ENCODE measurements at places on chromosomes 4 and X.

DNA sequence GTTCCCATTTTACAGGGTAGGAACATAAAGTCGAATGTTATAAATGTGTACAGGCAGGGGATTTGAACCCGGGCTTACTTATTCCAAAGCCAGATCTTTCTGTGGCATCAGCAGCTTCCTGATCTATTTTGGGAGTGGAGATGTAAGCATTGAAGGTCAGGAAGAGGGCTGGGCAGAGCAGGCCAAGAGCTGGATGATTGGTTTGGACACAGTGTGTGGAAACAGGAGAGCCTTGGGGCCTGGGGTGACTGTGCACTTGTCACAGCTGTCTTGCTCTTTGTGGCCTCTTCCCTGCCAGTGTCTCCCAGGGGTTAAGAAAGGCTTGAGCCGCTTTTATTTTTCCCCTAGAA is 127.9 kb upstream of the ENPP6 start:
- no peak for DNase-seq

- DNase-seq, result no peak
Measured at GRCh38 chr4:94038195-94038594, 169.5 kb upstream of the SMARCAD1 start.

- DNase-seq, result no peak
Measured at GRCh38 chrX:12419591-12419990, 281.3 kb downstream of the FRMPD4 start.

DNA sequence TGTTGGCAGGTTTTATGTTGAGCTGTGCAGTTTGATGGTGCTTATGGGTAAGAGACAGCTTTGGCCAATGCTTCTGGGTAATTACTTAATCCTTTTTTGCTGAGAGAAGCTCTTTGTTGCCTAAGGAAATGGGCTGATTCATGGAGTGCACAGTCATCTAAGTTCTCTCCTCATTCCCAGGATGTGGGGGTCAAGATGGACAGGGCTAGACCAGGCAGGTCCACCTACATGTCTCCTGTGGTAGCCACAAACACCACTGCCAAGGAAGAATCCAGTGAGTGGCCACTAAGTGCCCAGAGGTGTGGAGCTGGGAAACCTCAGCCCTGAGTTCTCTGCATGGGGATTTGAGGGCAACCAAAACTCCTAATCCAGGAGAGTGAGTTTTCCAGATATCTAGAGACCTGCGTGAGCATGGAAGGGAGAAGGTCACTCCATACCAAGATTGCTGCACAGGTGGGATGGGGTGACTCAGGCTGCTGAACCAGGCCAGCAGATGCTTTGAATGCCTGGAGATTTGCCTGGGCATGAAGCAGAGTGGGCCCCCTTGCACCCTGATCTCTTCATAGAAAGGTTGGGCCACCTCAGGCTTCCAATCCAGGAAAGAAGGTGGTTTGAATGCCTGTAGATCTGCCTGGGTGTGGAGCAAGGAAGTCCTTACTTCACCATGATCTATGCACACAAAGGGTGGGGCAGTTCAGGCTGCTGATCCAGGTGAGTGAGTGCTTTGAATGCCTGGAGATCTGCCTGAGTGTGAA is 234.8 kb upstream of the GNPDA2 start:
- DNase-seq, result no peak

DNA sequence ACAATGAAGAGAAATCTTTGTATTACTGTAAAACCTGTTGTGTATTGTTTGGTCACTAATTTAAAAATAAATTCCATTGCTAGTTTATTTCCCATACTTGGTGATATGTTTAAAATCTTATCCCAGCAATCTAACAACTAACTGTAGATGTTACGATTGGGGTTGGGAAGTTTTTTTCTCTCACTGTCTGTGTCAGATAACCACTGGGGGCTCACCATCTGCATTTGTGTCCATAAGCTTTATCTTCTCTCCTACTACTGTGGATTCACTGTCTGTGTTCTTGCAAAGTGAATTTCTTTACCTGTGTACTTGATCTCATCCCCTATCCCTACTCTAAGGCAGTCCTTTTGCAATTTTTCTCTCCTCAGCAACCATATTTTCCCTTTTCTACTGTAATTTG is 81.3 kb downstream of the STIM2 start:
- DNase-seq, result no peak

- no peak for DNase-seq
Measured at GRCh38 chr4:182968917-182969650, 51.9 kb upstream of the DCTD start.

DNA sequence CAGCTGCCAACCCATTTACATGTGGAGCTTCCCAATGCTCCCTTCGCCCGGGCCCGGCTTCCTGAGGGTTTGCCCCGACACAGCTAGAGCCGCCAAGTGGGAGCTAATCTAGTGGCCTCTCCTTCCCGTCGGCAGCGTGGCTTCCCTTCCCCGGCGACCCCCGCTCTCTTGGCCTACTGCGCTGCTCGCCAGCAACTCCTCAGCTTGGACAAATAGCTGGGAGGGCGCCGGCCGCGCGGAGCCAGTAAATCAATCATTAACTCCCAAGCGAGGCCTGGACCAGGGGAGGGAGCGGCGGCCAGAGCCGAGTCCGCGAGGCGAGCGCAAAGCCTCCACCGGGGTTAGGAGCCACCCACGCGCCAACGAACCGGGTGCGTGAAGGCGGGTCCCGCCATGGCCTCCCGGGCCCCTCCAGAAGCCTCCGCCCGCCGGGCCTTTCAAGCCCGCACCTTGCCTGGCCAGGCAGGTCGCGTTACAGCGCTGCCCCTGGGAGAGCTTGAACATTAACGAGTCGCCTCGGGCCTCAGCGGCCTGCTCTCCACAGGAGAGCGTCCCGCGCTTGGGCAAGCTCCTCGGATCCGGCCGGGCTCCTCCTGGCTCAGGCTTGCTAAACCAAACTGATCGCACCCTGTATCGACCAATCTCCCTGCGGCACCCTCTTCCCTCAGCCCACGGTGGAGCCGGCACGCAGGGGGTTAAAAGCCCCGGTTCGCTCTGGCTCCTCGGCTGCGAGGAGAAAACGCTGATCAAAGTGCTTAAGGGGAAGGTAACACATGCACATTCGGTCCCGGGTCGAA is 10.6 kb upstream of the BCOR start:
- no peak for DNase-seq

DNA sequence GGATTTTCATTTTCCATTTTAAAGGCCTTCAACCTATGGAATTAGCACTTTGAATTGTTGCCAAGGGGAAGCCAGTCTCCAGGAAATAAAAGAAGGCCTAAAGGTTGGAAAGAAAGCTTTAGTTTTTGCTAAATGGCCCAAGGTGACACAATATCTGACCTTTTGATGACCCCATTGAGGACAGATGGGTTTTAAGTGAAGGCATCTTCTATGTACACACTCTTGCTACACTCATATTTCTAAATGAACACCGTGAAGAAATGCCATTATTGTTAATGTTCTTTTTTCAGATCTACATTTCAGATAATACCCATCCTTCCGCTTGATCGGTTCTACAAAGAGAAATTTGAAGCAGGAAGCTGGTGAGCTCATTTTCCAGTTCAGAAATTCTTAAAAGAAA is 162.8 kb upstream of the POU3F4 start:
- no peak for DNase-seq

DNA sequence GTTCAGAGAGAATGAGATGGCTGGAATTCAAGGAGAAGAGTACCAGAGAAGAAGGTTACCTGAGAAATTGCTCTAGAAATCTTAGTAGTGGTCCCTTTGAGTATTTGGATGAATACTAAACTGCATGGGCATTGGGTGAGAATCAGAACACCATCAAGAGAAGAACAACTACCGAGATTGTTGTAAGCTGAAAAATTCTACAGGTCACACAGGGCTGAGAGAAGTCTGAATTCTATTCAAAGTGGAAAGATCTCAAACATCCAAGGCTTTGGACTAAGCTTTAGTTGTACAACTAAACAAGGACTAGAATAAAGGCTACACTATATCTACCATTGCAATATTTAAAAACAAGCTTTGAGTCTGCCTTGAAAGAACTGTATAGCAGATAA is 40.8 kb downstream of the LRBA start:
- DNase-seq, result no peak

DNA sequence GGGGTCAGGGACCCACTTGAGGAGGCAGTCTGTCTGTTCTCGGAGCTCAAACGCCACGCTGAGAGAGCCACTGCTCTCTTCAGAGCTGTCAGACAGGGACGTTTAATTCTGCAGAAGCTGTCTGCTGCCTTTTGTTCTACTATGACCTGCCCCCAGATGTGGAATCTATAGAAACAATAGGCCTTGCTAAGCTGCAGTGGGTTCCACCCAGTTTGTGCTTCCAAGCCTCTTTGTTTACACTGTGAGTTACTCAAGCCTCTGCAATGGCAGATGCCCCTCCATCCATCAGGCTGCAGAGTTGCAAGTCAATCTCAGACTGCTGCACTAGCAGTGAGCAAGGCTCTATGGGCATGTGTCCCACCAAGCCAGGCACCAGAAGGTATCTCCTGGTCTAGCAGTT is 158.1 kb downstream of the DTHD1 start:
- no peak for DNase-seq

- DNase-seq, result no peak
Measured at GRCh38 chr4:119672086-119672485, 43.5 kb upstream of the PDE5A start.

DNA sequence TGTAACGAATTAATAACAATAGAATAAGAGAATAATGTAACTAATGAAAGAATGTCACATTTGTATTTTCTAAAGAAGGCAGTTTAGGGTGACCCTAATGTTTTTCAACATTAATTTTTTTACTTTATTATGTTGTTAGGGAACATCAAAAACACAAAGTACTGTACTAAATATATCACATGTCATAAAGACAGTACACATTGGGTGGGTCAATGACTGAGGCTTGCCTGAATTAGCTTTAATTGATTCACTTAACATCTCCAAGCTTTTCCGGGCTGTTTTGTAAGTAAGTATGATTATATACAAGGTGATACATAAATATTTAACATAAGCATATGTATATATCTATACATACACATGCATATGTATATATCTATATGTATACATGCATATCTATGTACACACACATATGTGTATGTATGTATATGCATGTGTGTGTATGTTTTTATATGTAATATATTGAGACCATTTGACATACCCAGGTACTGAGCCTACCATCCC is 43.4 kb upstream of the KLF3 start:
- no peak for DNase-seq

GRCh38 chr4:17128268-17128667 is 229.8 kb upstream of the LDB2 start:
- DNase-seq, result peak; percentile 72

DNA sequence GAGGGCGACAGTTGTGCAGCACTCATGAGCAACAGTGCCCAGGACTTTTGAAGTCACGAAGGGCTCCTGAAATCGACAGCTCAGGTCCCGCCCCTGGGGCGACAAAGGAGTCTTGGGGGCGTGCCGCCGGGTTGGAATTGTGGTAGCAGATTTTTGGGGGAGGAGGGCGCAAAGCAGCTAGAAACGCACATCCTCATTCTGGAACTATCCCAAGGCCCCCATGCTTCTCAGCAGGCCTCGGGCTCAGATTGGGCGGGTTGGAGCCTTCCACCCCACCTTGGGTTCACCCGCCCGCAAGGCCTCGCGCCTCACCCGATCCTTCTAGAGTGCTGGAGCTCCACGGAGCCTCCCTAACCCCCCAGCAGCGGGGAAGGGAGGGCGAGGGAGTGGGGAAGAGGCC is 85.5 kb downstream of the HPRT1 start:
- DNase-seq, result peak; percentile 80

GRCh38 chrX:153723351-153724251 is 586 bp downstream of the BCAP31 start:
- peak; percentile 40 for DNase-seq

GRCh38 chr4:164136180-164136616 is 617.7 kb upstream of the SMIM31 start:
- DNase-seq, result peak; percentile 56

DNA sequence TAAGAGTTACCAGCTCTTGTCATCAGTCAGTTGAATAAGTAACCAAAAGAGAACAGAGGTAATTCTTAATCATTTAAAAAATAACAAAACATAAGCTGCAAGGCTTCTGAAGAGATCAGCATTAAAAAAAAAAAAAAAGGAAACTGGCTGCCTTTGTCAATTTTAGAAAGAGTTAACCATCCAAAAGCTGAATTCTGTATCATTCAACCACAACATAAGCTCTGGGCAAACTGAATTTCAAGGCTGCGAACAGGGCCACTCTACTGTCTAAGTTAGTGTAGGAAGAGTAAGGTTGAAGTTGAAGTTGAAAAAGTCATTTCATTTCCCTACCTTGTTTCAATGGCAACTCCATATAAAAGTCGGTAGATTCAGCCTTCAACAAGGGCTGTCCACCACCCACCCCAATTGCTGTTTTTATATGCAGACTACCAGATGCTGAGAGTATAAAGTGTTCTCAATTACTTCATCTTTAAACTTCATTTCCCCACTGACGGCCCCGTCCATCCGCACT is 1.1 kb upstream of the LIN54 start:
- peak; percentile 16 for DNase-seq

DNA sequence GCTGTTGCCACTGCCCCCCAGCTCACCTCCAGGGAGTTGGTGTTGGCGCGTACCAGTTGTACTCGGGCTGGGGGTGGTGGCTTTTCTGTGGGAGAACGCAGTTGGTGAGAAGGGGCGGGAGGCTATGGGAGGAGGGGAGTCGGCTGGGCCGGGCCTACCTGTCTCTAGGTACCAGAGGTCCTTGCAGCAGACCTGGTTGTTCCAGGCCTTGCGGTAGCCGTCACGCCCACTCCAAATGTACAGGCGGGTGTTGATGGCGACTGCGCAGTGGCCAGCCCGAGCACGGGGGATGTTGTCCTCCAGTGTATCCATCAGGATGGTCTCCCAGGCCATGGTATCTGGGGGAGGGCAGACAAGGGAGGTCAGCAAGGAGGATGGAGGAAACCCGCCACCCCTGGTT is 11.5 kb downstream of the HCFC1 start:
- no peak for DNase-seq

DNA sequence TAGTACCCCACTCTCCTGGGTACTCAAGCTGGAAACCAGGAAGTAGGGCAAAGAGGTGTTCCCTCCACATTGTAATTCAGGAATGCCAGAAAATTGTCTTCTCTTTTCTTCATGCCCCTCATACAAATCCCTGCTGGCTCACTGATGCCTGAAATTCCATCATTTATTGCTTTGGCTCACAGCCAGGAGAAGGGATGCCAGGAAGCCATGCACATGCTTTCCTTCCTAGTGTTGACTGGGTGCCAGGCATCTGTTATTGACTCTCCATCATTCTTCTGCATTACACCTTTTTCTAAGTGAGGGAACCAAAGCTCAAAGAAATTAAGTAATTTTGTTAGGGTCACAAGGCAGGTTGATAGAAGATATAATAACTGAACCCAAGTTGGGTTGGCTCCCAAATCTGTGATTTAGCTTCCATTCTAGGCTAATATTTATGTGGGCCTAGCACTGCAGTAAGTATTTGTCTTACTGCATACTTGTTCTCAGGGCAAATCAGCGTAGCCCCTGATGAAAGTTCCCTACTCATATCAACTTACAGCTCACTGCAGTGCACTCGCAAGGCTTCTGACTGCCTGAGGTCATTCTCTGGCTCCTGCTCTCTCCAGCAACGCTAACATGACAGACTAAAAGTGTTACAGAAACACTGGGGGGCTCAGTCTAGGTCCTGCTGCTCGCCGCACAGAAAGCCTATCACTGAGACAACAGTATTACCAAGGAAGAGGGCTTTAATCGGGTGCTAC is 89.0 kb downstream of the TRAPPC11 start:
- no peak for DNase-seq

- DNase-seq, result no peak
Measured at GRCh38 chr4:94226763-94227162, 19.1 kb downstream of the SMARCAD1 start.

Data from fibroblast of skin of right biceps (primary cell).